ENCODE measurements at places on chromosomes 5 and 9.

DNA sequence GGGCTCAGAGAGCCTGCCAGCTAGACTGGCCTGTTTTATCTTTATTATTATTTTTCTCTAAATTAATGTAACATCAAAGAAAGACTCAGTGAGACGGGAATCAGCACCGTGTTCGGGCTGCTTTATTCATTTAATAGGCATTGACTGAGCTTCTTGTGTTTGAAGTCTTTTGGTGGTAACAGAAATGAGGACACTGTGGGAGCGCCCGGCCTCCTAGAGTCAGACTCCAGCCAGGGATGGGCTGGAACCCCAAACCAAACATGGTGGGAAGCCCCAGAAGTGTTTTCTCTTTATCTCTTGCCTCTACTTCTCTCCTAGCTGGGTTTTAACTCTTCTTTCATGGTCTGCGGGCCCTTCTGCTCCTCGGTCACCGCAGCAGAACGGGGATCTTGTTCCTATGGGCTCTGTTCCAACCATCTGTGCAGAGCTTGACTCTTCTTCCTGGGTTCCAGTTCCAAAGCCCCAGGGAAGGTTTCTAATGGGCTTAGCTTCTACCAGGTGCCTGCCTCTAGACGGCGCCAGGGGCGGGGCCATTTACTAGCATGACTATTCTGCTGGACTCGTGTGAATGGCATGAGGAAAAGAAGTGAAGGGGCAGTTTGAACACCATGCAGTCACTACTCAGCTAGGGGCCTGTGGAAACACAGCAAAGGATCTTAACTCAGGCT is 123.8 kb downstream of the FGF18 start:
- DNase-seq, result peak; percentile 14

DNA sequence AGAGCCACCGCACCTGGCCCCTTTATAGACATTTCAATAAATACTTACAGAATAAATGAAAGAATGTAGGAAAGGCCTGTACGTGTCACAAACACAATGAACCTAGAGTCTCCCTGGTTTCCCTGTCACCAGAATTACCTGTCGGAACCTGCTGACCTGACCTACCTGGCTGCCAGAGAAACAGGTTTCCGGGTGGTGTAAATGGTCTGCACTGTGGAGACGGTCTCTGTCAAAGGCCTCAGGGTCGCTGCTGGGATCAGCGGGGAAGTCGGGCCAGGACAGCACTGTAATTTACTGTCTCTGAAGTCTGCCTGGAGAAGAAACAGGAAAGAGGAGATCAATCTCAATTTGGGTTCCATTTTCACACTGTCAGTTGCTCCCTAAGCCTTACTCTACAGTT is 9.3 kb upstream of the FRRS1L start:
- no peak for DNase-seq

DNA sequence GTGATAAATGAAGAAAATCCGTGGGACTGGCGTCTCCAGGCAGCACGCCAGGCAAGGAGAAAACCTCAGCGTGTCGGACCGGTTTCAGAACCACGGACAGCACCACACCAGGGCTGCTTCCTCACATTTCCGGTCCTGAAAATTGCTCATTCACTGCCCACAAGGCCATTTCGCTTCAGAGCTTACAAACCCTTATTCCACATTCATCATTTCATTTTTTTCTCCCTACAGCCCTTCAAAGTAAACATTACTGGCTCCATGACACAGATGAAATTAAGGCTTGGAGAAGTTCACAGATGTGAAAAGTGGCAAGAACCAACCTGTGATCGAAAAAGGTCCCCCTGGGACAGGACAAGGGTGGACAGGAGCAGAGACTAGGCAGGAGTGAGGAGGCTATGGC is 1.5 kb upstream of the GPRIN1 start:
- DNase-seq, result peak; percentile 75

DNA sequence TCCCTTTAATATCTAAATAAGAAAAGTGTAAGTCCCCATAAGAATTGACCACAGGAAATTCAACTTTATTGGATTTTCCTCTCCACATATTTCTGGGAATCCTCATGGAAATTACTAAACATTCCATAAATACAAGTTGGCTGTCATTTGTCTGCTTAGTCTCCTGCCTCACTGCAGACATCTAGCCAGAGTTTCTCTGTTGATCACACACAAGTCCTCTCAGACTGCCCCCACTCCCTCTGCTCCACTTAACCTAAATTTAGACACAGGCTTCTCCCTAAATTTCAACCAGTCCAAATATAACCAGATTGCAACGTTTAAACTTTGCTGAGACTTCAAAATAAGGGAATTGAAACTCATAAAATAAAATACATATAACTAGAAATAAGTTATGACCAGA is 982.1 kb downstream of the DTWD2 start:
- no peak for DNase-seq

- peak; percentile 75 for DNase-seq
Measured at GRCh38 chr5:1783216-1783554, 16.5 kb downstream of the MRPL36 start.

GRCh38 chr5:55636177-55636576 is 75.9 kb downstream of the SLC38A9 start:
- no peak for DNase-seq

GRCh38 chr9:24793787-24794186 is 248.1 kb upstream of the IZUMO3 start:
- no peak for DNase-seq
